GF-D8 (cell line): ENCODE measurements at places on chromosomes 16 and 17.
A peak's percentile ranks its signal among the peaks of the same experiment; 100 is the strongest.

DNA sequence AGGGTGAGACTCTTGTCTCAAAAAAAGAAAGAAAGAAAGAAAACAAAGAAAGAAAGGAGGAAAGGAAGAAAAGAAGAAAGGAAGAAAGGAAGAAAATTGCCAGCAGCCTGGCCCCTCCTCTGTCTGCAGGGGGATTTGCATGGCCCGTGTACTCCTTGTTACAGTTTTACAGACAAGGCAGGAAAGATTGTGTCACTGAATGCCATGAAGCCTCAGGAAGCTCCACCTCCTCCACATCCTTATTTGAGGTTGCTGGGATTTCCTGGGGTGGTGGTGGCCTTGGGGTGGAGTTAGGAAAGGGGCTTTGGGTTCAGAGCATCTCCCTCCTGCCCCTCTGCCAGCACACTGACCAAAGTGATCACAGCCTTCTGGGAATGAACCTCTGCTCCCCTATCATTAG lies 23.6 kb downstream of the CFAP20 start:
- DNase-seq: peak; percentile 44

- no peak for DNase-seq
Measured at GRCh38 chr16:67202956-67203493, 4.1 kb downstream of the ELMO3 start.

DNA sequence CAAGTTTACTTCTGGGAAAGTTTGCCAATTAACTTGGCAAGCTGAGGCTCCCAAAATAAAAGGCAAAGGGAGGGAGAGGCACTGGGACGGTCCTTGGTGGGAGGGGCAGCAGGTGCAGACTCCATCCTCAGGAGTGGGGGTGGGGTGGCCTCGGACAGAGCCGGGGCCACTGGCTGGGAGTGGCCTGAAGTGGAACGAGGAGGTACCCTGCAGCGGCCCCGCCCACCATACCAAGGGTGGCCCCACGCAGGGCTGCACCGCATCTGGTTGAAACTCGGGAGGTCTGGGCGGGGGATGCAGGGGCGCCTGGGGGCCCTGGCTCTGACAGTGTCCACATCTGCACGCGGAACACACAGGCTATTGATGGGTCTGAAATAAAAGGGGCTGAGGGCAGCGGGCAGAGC lies 42.4 kb upstream of the SLC38A10 start:
- DNase-seq: no peak

DNA sequence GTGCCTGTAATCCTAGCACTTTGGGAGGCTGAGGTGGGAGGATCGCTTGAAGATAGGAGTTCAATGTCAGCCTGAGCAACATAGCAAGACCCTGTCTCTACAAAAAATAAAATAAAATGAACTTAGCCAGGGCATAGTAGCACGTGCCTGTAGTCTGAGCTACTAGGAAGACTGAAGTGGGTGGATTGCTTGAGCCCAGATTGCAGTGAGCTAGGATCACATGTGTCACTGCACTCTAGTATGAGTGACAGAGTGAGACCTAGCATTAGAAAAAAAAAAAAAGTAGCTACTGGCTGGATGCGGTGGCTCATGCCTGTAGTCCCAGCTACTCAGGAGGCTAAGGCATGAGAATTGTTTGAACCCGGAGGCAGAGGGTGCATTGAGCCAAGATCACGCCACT lies 6.0 kb downstream of the ADAP2 start:
- DNase-seq: no peak

DNA sequence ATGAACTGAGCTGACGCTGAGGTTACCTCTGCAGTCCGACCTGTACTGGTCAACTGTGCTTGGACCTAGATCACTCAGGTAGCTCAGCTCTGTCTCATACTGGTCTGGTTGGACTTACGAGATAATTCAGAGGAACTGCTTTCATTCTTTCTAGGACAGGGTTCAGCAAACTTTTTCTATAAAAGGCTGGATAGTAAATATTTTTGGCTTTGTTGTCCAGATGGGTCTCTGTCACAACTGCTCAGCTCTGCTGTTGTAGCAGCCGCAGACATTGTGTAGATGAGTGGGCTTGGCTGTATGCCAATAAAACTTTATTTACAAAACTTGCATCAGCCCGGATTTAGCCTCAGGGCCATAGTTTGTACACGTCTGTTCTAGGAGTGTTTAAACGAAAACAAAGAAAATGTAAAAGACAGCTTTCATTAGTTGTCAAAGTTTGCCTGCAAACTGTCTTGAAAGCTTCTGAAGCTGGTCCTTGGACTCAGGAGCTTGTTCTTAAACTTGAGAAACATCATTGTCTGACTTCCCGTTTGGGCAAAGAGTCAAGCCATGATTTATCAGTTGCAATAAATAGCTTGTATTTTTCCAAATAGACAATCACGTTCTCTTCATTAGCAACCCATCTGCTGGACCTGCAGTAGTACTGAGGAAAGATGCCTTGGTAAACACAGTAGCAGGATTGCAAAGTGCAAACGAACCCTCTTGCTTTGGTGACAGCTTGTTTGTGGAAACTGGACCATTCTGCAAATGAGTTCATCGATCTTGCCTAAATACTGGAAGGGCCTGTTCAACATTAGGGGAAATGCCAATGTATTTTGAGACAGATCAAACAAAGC lies 253.4 kb downstream of the SNX29 start:
- DNase-seq: no peak

GRCh38 chr16:15996432-15997109 lies 47.2 kb downstream of the ABCC1 start:
- no peak for DNase-seq

GRCh38 chr17:64384253-64385186 lies 6.1 kb downstream of the PECAM1 start:
- DNase-seq: no peak

- DNase-seq: no peak
Measured at GRCh38 chr17:33113276-33113990, 121.8 kb downstream of the SPACA3 start.

DNA sequence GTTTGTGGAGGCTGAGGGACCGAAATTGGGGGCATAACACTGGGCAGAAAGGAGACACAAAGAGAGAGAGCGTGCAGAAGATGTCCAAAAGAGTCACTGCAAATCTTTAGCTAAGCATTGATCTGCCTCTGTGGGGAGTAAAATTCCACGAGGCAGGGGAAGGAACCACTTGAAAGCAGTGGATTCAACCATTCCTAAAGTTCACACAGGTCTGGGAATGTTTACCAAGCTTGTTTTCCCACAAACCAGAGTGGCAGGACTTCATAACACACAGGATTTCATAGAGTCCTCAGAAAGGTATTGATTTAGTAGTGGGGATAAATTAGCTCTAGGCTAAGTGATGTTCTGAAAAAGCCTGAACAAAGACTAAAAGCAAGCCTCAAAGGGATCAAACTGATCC lies 66.1 kb upstream of the RPL38 start:
- DNase-seq: no peak

GRCh38 chr16:49785970-49786369 lies 69.9 kb downstream of the ZNF423 start:
- no peak for DNase-seq

- no peak for DNase-seq
Measured at GRCh38 chr17:44559634-44560554, 2.6 kb downstream of the FZD2 start.
